ENCODE measurements at places on chromosomes 2 and 18. TPM values are rescaled to one million over a fixed set of nuclear protein-coding genes. Genes with fewer than 3 reads are reported as not detected.

CYTIP gene
- 233 TPM for total RNA-seq

FTCDNL1 gene
- total RNA-seq: 2.0 TPM

NDC80 gene
- total RNA-seq: 66.0 TPM

DNA sequence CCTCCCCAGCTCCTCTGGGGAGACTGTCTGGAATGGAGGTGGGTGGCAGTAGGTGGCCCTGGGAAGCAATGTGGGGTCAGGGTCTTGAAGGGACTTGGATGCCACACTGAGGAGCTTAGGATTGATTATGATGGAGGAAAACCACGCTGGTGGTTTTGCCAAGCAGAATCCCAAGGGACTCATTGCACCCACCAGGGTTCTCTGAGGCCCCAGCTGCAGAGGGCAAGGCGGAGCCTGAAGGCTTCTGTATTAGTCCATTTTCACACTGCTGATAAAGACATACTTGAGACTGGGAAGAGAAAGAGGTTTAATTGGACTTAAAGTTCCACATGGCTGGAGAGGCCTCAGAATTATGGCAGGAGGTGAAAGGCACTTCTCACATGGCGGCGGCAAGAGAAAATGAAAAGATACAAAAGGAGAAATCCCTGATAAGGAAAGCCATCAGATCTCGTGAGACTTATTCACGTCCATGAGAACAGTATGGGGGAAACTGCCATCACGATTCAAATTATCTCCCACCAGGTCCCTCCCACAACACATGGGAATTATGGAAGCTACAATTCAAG, 87.2 kb upstream of the YWHAQ start:
- peaks cover 2% of the 10 kb centered on the region for H3K4me1 ChIP-seq
- no peak overlapping the region for H3K27ac ChIP-seq
- no peak for DNase-seq
- no peaks in the 10 kb centered on the region for H3K36me3 ChIP-seq
- H3K27me3 ChIP-seq: peaks cover 2% of the 10 kb centered on the region

DNA sequence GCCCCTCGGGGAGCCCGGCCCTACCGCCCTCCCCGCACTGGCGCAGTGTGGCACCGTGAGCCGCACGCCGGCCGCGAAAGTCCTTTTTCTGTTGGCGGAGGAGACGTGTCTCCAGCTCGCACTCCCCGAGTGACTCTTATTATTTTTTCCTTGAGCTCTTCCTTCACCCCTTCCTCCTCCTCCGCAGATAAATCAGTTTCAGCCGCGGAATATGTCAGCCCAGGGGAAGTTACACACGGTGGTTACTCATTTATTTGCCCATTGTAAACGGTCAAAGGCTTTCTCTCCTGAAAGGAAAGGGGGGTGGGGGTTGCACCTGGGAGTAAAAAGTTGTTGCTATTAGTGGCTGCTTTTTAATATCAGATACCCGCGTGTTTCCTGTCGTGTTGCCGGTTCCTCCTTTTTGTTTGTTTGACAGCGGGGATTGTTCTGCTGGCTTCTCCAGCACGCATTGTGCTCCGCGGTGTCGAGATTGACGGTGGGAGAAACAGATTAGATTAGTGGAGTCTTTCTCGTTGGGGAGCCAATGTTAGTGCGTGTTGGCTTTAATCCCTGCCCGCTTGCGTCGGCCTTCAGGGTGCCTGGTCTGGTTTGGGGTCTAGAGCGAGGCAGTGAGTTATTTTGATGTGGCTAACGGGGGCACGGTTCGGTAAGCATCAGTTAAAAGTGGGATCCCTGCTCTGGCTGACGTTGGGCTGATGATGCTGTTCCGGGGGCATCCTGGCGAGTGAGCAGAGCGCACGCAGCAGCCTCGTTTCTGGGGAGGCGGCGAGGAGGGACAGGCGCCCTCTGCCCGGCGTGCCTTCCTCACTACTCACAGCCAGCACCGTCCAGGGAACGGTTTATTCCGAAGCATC, 1.6 kb downstream of the CRIM1 start:
- peak overlapping the region; percentile 22 for H3K27ac ChIP-seq
- H3K4me3 ChIP-seq: peak overlapping the region; percentile 86
- peaks cover 22% of the 10 kb centered on the region for H3K4me1 ChIP-seq
- H3K27me3 ChIP-seq: peaks cover 50% of the 10 kb centered on the region
- no peaks in the 10 kb centered on the region for H3K36me3 ChIP-seq

DNA sequence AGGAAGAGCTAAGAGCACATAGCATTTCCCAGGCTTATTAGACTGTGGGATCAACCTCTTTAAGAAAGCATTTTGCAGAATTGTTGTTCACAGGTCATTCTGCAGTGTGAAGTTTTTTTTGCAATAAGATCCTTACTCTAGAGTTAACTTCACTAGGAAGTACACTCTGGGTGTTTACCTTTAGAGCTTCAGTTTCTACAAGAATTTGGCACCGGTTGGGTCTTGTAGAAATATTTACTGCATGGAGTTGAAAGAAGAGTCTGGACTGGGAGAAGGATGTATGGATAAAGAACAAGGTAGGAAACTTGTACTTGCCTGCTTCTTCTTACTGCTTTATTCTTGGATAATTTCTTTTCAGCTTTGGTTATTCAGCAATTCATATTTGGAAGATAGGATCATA, 944.9 kb upstream of the GYPC start:
- H3K36me3 ChIP-seq: no peaks in the 10 kb centered on the region
- H3K27me3 ChIP-seq: no peaks in the 10 kb centered on the region
- DNase-seq: no peak
- H3K4me3 ChIP-seq: no peak overlapping the region
- no peak overlapping the region for H3K27ac ChIP-seq

DNA sequence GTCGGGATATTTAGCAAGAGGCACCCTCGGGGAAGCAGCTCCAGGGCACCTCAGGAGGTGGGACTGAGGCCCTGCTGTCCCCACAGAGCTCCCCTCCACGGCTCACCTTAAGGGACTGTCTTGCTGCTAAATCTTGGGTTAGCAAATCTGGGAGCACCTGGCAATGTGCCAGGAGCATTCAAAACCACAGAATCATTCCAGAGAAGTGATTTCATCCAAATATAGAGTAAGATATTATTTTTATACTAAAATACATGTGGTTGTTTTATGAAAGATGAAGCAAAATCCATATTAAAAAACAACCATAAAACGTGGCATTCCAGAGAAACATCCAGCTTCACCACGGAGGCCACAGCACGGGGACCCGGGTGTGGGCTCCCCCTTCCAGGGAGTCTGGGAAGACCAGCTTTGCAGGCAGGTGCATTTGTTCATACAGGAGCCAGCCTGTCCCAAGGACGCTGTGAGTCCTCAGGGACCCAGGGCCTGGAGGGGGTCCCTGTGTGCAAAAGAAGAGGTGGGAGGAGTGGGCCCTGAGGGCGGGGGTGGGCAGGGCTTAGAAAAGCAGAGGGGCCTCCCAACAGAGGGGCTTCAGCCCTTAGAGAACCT, 16.3 kb downstream of the HS1BP3 start:
- no peaks in the 10 kb centered on the region for H3K27me3 ChIP-seq
- peaks cover 4% of the 10 kb centered on the region for H3K4me1 ChIP-seq
- no peaks in the 10 kb centered on the region for H3K36me3 ChIP-seq
- no peak overlapping the region for H3K4me3 ChIP-seq
- H3K27ac ChIP-seq: no peak overlapping the region

GRCh38 chr18:71784777-71785176, 759.4 kb downstream of the CBLN2 start:
- H3K27ac ChIP-seq: no peak overlapping the region
- no peaks in the 10 kb centered on the region for H3K4me1 ChIP-seq
- H3K4me3 ChIP-seq: no peak overlapping the region
- no peak for DNase-seq
- no peaks in the 10 kb centered on the region for H3K36me3 ChIP-seq

All from activated naive CD8-positive, alpha-beta T cell treated with anti-CD3 and anti-CD28 coated beads, Interleukin-2, amount 10 ng/mL, durations not matched to agents 7 days and 5 days (primary cell).